Activated effector memory CD4-positive, alpha-beta T cell treated with Interleukin-2 at 50 U/mL for 16 hours (primary cell): ENCODE measurements at places on chromosomes 5 and 9.
A peak's percentile ranks its signal among the peaks of the same experiment; 100 is the strongest.

DNA sequence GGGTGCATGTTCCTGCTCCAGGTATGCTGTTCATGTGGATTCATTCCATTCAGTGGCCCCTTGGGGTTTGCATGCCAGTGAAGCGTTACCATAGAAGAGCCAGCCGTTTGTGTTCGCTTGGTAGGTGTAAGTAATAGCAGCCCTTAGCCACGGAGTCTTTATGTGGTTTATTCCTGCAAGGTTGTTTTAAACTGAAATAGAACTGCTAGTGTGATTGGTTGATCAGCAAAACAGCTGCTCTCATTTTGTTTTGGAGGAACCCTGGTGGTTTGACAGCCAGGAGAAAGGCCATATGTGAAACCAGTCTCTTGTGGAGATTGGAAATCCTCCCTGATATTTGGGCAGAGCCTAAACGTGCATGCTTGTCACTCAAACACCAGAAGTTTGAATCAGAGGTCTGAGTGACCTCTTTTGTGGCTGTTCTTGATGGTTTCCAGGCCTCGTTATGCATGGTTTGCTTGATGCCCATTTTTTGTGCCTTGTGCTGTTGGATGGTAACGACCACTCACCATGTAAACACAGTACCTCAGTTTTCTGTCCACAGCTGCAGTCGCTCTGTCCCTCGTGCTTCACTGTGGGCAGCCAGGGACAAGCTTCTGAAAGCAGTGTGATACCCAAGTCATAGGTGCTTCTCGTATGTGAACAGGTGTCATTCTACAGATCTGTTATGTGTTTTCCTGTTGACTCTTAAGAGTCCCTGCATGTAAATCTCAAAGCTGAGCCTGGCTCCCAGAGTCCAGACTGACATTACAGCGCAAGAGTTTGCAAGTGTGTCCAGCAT, 58.3 kb upstream of the NXNL2 start:
- DNase-seq: no peak

- no peak for DNase-seq
These were observed 562.6 kb downstream of the CAAP1 start for GRCh38 chr9:26329974-26330373.

GRCh38 chr9:33436445-33436844, 10.9 kb downstream of the AQP3 start:
- no peak for DNase-seq

DNA sequence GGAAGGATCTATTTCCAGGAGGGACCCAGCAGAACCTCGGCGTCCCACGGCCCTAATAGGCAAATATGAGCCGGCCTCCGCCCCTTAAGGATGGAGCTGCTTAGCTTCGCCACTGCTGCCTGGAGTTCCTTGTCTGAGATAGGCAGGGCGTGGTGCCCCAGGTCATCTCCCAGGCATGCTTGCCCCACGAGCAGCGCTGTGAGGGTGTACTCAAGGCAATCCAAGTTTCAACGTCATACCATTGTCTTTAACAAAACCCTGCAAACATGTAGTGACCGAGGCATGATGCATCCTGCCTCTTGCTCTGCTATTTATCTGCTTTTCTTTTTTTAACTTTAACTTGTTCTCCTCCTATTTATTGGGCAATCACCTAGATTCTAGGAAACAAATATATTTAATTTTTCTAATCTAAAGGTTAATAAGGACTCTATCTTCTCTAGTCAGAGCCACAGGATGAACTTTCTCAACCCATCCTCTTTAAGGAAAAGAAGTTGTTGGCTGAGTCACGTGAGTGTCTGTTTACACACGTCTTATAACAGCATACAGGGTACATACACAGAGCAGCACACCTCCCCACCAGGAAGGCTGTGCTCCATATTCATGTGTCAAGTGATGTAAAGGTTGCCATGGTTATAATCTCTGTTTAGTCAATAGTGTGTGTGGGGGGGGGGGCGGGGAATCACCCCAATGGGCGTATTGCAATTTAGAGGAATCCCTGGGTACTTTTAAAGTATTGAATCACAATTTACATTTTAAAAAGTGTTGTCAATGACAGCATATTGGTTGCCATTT, 27.3 kb upstream of the ZSWIM6 start:
- no peak for DNase-seq

DNA sequence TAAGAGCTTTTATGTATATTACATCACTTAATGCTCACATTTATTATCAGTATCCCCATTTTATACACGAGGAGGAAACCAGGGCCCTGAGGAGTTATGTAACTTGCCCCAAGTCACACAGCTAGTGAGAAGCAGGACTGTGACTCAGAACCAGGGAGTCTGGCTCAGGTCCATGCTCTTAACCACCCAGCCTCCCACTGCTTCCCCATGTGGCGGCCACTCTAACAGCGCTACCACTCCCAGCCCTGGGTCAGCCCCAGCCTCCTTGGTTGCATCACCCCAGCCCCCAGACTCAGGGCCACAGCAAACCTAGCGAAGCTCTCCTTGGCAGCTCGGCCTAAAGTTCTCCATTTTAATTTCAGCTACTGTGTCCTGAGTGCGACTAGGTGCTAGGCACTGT, 159.1 kb downstream of the PAX5 start:
- DNase-seq: no peak

DNA sequence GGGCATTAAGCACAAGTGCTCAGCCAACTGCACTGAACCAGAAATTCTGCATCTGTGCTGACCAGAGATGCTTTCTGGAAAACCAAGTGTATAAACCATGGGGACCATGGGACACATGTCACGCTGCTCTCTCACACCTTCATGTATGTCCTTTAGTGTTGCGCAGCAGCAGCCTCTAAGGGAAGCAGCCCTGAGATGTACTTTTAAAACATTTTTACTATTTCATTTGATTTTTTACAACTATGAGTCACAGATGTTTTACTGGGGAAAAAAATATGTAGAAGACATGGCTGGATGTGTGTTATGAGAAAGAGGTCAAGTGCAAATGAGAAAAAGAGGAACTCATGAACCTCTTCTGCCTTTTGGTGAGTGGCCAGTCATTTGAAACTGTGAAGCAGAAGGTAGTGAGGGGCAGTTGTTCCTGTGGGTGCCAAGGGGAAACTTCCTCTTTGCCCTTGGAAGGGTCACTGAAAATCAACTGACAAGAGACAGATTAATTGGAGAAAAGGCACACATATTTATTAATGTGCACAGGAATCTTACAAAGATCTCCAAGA, 31.4 kb upstream of the SYK start:
- no peak for DNase-seq

DNA sequence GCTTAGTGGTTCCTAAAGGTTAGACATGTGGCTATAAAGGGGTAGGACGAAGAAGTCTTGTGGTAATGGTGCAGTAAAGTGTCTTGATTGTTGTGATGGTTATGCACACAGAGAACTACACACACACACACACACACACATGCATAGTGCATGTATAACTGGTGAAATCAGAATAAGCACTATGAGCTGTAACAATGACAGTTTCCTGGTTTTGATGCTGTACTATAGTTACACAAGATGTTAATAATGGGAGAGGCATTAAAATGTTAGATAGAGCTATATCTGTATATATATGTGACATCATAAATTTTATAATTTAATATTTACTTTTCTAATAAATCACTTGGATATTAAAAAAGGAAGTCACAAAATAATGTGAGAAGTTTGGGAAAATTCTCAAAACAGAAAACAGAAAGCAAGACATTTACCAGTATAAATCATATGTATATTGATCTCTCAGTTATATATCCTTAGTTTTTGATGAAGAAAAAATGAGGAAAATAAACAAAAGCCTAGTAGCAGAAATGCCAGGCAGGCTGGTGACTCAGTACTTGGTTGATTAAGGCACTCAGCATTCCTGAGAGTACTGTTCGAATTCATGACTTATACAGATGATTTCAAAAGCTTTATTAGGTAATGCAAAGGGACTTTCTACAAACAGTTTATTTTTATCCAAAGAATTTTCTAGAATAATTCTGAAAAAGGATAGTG, 350.5 kb upstream of the DAB2 start:
- no peak for DNase-seq

DNA sequence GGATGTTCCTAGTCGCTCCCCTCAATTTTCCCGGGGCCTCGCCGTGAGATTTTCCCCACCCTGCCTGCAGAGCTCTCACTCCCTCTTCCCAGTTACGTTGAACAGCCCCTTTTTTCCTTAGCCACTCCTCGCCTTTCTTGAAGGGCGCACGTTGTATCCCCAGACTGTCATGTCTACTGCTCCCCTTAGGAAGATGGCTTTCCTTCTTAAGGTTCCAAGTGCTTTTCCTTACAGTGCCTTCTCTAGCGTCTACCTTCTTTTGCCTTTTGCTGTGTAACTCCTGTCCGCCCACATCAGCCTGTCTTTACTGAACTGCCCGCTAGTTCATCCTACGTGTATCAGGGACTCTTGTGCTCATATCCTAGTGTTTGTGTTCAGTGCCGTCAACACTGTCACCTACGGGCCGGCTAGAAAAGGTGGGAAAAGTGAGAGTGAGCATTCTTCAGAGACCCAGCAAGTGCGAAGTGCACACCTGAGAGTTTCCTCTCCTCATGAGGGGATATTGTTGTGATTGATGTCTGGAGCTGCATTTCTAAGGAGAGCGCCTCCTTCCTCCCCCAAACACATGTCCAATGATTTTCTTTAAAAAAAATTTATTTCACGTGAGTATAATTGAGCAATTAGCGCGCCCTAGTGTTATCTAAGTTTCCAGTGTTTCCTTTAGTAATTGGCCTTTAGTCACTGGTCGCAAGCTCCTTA, 764 bp downstream of the CAMLG start:
- DNase-seq: peak; percentile 6

- DNase-seq: no peak
These were observed 1078.3 kb downstream of the CDH12 start for GRCh38 chr5:21774801-21775200.

DNA sequence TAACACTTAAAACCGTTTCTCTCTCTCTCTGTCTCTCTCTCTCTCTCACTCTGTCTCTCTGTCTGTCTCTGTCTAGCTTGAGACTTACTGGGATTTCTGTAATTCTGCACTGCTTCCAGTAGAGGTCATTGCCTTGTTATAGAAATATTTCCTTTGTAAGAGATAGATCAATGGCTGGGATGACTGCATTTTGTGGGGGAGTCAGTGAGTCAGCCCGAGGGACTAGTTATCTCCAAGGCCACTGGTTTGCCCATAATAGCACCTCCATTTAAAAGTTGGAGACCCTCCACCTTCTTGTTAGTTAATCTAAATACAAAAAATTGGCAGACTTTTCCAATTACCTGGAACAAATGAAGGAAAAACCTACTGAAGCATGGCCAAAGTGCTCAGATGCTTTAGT, 547.2 kb downstream of the LRRC70 start:
- DNase-seq: no peak

DNA sequence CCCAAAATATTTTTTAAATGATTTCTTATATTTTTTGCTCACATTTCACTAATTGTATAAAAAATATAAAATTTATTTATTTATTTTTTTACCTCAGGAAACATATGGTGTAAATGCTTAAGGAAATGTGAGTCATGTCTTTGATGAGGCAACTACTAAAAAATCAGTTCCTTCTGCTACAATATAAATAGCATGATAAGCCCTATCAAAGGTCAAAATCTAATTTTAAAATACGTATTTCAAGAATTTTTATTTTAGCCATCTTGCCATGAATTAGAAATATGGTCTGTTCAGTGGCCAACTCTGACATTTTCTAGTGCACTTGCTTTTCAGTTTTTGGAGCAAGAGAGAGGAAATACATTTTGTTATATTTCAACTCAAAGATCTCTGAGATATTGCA, 50.5 kb downstream of the PDE4D start:
- DNase-seq: no peak

DNA sequence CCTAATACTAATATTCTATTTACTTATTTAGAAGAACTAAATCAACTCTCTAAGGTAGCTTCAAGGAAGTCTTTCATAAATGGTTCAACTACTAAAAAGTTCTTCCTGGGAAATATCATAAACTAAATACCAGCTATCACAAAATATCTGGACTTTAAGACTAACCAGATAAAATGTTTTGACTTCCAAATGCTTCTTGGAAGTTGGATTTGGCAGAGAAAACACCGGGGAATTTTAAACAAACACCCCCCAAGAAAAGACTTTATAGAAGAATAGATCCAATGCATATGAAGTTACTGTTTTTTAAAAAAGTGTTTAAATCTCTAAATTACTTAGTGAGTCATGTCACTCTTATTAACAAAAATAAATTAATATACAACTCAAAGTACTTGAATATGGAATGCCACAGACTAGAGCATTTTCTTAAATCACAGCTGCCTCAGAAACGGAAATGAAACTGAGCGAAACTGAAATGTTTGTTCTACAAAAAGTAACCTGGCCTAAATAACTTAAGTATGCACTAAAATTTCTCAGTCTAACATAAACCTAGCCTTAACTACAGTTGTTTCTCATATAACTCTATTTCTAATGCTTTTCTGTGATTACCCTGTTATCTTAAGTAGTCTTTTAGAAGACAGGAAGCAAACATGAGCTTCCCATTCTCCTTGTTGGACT, 6.8 kb downstream of the ABCA1 start:
- no peak for DNase-seq

DNA sequence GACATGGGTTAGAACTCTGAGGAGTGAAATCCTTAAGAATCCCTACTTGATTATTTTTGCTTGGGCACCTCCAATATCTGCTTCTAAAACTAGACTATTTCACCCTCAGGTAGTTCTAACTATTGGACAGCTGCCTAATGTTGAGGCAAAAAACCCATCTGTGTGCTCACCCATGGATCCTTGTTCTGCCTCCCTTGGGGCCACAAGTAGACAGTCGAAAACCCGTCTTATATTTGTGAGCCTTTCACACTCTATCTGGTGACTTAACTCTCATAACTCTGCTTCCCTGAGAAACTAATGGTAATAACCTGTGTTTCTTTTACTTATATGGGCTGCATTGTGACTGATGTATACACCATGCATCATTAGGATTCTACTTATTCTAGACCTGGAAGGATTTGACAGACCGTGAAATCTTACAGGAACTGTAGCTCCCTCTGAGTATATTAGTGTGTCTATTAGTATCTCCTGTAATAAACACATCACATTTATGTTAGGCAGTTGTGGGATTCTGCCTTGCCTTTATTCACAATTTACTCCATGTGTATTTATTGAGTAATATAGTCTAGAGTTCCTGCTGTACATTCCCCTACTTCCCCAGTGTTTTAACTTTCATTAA, 94.6 kb upstream of the SGCD start:
- no peak for DNase-seq

GRCh38 chr9:127765418-127765817, 13.0 kb downstream of the SH2D3C start:
- no peak for DNase-seq

- DNase-seq: no peak
These were observed 2.4 kb upstream of the OR1L3 start for GRCh38 chr9:122672481-122672880.

DNA sequence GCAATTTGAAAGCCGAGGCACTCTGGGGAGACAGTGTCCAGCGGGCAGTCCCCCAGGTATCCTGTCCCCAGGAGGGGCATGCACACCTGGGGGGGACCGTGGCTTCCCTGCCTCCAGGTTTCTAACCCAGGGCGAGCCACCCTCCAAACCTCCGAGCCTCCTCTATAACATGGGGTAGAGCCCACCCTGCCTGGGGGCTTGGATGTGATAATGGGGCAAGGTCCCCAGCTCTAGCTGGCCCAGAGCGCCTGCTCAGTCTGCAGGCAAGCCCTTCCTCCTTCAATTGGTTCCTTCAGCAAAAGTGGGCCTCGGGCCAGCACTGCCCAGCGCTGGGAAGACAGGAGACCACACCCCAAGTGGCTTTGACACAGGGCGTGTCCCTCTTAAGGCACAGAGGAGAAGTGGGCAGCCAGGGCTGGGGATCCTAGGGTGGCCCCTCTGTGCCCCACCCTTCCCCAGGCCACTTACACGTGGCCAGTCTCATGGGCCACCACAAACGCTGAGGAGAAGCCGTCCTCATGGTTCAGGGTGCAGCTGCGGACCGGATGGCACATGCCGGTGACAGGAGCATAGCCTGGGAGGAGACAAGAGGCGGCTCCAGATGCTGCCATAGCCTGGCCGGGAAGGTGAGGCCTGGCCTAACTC, 94.3 kb downstream of the ZNF354C start:
- DNase-seq: no peak
